ENCODE measurements at places on chromosomes 1 and 21.

GRCh38 chr1:218397752-218398339 is 52.7 kb downstream of the TGFB2 start:
- DNase-seq, result no peak

GRCh38 chr1:57707631-57708030 is 283.8 kb upstream of the DAB1 start:
- DNase-seq, result no peak

DNA sequence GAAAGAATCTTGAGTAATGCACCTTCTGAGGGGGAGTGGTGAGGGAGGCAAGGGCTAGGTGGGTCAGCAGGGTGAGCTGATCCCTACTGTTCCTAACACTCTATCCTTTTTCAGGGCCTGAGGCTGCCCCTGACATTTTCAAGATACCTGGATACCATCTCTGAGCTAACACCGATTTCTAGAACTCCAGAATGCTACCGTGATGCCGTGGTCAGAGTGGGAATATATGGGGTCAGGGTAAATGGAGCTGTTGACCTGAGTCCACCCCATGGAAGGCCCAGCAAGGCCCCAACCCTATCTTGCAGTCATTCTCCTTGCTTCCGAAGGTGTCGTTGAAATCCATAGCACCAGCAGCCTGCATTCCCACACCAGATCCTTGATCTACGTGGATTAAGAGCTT is 18.0 kb upstream of the PTPRF start:
- DNase-seq, result no peak

- DNase-seq, result no peak
Measured at GRCh38 chr1:220330265-220330664, 58.0 kb upstream of the RAB3GAP2 start.

DNA sequence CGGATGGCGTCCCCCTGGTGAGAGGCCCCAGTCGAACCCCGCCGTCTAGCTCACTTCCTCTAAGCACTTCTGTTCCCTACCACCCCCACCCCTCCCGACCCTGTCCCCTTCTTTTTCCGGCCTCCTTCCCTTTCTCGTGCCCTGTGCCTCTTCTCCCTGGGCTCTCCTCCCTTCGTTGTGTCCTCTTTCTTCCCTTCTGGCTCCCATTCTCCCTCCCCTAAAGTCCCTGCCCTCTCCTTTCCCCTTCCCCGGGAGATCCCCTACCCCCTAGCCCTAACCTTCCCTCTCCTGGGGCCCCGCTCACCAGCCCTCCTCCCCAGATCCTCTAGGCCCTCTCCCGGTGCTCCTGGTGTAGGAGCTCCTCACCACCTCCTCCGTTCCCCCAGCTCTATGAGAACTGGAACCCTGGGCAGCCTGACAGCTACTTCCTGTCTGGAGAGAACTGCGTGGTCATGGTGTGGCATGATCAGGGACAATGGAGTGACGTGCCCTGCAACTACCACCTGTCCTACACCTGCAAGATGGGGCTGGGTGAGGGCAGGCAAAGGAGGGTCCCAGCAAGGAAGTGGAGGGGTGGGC is 15.9 kb downstream of the BCAN start:
- DNase-seq, result no peak

- no peak for DNase-seq
Measured at GRCh38 chr1:2165646-2166045, 28.9 kb downstream of the FAAP20 start.

- no peak for DNase-seq
Measured at GRCh38 chr1:41682845-41683625, 198.6 kb upstream of the EDN2 start.

DNA sequence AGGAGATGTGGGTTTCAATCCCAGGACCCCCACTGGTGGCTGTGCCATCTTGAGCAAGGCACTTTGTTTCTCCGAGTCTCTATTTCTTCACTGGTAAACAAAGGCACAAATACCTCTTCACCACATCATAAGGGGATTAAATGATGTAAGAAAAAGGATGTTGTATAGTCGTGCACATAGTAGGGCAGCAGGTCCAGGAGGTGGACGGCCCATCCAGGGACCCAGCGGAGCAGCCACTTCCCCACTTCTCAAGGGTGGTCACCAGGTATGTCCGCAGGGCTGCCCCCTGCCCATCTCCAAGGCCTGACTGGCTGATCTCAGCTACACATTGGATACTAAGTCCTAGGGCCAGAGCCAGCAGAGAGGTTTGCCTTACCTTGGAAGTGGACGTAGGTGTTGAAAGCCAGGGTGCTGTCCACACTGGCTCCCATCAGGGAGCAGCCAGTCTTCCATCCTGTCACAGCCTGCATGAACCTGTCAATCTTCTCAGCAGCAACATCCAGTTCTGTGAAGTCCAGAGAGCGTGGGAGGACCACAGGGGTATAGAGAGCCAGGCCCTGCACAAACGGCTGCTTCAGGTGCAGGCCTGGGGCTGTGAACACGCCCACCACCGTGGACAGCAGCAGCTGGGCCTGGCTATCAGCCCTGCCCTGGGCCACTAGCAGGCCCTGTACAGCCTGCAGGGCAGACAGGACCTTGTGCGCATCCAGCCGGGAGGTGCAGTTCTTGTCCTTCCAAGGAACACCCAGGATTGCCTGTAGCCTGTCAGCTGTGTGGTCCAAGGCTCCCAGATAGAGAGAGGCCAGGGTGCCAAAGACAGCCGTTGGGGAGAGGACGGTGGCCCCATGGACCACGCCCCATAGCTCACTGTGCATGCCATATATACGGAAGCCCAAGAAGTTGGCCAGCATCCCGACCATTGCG is 4.0 kb downstream of the AGT start:
- no peak for DNase-seq

DNA sequence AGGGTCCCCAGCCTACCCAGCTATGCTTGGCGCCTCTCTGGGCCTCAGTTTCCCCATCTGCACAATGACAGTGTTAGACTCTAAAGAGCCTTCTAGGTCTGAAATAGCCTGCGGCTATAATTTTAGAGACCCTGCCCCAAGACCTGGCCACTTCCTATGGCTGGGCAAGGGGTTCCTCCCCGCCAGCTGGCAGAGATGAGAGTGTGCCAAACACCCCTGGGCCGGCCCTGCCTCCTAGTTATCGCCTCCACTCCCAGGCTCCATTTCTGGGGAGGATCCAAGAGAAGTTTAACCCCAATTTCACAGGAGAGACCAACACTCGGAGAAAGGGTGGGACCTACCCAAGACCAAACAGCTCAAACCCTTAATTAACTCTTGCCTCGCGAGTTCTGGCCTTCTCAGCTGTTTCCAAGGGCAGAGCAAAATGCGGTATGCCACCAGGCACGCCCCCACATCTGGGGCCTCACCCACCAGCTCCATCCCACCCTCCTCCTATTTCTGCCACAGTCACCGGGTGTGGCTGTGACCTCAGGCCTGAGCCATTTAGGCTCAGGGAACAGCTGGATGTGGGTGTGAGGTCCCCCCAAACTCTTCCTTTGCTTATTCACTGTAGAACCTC is 35.7 kb downstream of the TTC39A start:
- no peak for DNase-seq

DNA sequence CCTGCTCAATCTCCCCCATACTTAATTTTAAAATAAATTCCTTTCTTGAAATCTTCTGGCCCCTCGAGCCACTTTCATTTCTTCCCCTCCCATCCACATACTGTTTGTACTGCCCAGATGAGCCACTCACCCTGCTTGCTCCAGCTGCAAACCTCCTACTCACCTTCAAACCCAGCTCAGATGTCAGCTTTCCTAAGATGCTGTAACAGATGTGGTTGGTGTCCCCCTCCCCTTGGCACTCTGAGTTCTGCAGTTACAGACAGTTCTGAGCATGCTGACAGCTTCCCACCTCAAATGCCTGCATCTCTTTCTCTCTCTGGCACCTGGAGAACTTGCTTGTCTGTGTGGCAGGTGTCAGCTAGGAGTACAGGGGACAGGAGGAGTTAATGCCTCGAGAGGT is 106.7 kb downstream of the PTPRU start:
- no peak for DNase-seq

GRCh38 chr21:35783721-35784120 is 276.6 kb downstream of the SETD4 start:
- DNase-seq, result no peak

Data from small intestine (tissue), 16 donors.